ENCODE measurements at places on chromosomes 7 and 10.

DNA sequence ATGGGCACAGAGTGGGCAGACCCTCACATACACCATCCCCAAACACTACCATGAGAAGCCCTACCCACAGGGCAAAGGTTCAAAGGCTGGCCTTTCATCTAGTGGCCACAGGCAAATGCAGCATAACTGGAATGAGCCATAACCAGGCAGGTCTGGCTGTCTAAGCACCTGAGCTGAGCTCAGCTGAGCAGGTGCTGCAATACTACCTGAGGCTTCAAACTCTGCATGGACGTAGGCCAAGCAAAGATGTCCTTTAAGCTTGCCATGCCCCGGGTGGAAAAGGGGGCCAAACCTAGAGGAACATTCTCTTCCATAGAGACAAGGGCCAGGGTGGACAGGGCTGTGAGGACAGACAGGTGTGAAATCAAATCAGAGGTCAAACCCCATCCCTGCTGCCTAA lies 65.3 kb upstream of the CAMK2B start:
- no peak for DNase-seq

DNA sequence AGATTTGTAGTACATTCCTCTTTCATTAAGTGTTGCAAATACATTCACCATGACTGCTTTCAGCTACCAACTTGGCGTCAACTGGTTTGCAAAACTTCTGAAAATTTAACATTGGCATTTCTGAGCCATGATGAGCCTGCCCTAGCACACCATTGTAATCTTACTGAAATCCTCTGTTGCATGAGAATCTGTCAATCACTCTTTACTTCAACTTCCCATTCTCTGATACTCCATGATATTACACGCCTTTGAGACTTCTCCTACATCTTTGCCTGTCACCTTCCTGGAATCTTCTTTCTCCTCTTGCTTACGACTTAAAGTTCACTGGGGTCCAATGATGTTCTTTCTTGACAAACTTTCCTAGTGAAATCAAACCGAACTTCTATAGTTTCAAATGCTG lies 32.2 kb downstream of the EBLN1 start:
- no peak for DNase-seq

DNA sequence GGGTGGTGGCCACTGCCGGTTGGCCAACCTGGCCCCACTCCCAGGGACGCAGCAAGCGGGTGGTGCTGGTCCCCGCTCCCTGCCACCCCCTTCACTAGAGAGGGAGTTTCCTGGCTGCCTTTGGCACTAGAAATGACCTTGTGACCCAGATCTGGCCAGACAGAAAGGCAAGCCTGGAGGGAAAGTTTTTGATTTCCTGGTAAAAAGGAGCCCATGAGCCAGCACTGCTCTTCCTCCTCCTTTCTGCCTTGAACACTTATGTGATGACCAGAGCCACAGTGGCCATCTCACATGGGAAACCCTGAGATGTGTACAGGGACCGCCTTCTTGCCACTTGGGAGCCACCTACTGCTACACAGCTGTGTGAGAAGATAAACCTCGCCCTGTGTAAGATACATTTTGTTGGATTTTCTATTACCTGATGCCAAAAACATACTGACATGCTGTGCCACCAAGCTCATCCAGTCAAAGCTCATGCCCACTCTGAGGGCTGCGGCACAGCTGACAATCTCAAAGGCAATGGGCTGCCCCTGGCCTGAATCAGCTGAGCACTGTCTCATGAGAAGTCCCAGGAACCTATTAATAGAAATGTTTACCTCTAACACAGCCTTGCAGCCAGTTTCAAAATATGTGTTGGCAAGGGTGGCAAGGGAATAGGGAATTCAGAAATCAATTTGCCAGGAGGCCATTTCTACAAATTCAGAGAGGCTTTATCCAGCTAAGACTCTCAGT lies 94.0 kb downstream of the CYTH3 start:
- DNase-seq = no peak

DNA sequence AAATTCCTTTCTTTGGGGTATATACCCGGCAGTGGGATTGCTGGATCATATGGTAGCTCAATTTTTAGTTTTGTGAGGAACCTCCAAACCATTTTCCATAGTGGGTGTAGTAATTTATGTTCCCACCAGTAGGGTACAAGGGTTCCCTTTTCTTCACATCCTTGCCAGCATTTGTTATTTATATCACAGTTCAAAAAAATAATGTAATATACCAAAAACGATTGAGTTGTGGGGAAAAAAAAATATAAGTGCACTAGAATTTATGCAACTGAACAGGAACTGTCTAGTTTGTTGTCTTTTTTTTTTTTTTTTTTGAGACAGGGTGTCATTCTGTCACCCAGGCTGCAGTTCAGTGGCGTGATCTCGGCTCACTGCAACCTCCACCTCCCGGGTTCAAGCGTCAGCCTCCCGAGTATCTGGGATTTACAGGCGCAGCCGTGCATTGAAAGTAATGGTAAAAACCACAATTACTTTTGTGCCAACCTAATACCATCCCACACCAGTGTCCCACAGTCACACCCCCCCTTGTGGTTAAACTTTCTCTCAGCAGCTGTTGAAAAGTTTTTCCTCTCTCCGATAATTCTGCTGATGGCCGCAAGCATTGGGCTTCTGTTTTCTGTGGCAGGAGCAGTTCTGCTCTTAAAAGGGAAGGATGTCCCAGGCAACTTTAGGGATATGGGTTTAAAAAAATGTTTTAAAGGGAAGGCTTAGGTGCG lies 6.8 kb upstream of the LAT2 start:
- peak; percentile 82 for DNase-seq

DNA sequence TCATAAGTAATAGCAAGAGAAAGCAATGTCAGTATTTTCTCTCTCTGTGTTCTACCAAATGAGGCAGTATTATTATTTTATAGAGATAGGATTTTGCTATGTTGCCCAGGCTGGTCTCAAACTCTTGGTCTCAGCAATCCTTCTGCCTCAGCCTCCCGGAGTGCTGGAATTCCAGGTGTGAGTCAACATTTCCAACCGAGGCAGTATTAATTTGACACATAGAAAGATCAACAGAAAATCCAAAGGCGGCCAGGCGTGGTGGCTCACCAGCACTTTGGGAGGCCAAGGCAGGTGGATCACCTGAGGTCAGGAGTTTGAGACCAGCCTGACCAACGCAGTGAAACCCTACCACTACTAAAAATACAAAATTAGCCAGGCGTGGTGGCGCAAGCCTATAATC lies 71.8 kb downstream of the SMURF1 start:
- no peak for DNase-seq

- no peak for DNase-seq
Measured at GRCh38 chr7:24656608-24657007, 83.4 kb downstream of the PALS2 start.

GRCh38 chr10:6023661-6024333 lies 38.4 kb downstream of the IL2RA start:
- DNase-seq = no peak

DNA sequence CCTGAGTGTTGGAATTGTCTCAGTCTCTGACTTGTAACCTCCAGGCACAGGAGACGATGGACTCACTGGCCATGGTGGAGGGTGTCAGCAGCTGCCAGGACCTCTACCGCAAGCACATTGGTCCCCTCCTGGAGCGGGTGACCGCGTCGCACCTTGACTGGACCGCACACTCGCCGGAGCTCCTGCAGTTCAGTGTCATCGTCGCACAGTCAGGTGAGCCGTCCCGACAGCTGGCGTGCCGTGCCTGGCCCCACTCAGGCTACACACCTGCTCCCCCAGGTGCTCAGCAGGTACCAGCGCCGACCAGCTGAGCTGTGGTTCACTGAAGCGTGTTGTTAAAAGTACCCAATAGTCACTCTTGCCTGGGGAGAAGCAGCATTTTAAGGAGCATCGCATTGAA lies 36.7 kb upstream of the PRKAR1B start:
- DNase-seq = no peak

Measured in GM23338 (cell line).